ENCODE measurements at places on chromosomes 12 and 14.

DNA sequence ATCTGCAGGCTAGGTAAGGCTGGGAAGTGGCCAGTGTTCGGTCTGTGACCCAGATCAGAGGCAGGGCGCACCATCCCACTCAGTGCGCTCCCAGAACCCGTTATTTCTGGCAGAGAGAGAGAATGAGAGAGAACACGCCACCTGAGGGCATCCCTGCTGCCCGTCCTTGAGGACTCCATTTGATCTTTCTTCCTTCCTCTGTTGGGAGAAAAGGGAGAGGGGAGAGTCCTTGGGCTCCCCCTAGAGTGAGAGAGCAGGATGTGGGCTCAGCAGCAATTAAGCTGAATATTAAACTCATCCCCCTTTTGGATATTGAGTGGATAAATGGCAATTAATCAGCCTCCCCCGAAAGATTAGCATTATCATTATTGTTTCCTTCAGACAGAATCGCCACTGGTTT is 70.6 kb downstream of the IFT43 start:
- no peak for DNase-seq

DNA sequence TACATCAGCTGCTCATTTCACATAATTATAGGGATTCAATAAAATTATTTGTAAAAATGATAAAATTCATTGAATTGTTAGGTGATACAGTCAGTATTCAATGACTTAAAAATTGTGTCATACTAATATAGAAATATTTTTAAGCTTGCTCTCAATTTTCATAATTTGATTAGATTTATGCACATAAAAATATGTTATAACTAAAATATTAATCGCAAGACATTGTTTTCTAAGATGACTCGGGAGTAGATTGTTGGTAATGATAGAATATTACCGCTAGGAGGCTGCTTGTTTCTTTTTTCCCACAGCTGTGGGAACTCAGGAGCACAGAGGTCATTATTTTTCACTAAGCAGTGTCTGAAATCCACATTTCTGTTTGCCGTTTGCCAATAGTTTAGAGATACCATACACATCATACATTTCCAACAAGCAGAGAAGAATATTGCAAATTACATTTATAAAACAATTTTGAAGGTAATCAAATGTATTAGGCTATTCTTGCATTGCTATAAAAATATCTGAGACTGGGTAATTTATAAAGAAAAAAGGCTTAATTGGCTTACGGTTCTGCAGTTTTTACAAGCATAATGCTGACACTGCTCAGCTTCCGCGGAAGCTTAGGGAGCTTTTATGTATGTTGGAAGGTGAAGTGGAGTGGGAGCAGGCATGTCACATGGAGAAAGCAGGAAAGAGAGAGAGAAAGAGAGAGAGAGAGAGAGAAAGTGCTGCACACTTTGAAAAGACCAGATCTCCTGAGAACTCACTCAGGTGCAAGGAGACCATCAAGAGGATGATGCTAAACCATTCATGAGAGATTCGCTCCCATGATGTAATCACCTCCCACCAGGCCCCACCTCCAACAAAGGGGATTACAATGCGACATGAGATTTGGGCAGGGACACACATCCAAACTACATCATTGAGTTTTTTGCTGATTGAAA is 9.2 kb downstream of the CD69 start:
- peak; percentile 21 for DNase-seq

DNA sequence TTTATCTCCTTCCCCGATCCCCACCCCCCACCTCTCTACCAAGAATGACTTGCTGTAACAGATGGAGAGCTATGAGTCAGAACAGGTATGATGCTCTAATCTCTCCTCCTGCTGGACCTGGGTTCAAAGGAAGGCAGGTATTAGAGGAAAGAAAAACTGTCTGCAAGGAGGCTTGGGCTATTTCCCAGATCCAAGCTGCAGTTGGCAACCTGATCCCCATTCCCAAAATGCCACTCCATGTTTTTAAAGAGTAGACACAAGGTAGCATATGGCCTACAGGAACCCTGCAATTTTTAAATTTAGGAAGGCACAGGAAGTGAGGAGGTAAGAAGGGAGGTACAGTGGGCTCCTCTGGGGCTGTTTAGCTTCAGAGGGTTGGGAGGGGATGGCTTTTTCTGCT is 33.0 kb downstream of the SRRM4 start:
- DNase-seq, result no peak

- DNase-seq, result peak; percentile 91
These were observed 5.9 kb upstream of the BAZ2A start for GRCh38 chr12:56635806-56636674.

DNA sequence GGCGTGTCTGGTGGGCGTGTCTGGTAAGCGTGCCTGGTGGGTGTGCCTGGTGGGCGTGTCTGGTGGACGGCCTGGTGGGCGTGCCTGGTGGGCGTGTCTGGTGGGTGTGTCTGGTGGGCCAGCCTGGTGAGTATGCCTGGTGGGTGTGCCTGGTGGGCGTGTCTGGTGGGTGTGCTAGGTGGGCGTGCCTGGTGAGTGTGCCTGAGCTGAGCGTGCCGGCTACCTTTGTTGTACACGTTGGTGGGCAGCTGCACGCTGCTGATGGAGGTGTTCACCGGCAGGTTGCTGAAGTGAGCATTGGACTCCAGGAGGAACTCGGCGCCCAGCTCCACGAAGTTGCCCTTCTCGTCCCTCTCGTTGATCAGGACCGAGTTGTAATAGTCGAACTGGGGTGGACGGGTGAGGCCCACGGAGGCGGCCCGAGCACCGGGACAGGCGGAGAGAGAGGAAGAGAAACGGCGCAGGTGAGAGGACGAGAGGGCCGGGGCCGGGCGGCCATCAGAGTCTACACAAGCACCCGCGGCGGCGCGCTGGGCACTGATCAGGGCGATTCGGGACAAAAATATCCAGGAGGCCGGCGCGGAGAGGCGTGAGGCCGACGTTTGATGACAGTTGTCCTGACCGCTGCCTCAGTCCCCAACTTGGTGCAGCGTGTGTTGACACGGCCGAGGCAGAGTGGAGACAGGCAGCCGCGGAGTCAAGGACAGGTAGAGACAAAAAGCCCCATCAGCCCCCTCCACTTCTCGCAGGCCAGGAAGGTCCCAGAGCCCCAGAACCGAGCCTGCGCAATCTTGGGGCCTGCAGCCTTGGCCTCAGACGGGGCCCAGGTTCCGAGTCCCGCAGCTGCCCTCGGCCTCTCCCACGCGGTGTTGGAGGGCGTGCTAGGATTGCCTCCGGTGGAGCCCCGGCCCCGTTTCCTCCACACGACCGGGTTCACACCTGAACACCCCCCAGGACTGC is 10.5 kb downstream of the CACNA2D4 start:
- DNase-seq, result no peak

DNA sequence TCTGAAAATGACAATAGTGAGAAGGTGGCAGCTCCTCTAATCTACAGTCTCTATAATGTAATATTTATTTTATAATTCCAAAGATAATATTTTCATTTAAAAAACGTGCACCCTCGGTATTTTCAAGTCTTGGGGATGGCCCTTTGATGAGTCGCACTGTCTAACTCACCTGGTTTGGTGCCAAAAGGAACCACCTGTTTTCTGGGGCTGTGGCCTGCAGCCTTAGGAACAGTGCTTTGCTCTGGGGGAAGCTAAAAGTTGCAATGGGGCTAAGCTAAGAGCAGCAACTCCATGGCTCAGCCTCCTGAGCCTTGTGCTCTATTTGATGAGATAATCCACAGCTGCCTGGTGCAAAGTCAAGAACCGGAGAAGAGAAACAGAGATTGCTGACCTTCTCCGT is 6.4 kb upstream of the ENDOU start:
- peak; percentile 62 for DNase-seq

DNA sequence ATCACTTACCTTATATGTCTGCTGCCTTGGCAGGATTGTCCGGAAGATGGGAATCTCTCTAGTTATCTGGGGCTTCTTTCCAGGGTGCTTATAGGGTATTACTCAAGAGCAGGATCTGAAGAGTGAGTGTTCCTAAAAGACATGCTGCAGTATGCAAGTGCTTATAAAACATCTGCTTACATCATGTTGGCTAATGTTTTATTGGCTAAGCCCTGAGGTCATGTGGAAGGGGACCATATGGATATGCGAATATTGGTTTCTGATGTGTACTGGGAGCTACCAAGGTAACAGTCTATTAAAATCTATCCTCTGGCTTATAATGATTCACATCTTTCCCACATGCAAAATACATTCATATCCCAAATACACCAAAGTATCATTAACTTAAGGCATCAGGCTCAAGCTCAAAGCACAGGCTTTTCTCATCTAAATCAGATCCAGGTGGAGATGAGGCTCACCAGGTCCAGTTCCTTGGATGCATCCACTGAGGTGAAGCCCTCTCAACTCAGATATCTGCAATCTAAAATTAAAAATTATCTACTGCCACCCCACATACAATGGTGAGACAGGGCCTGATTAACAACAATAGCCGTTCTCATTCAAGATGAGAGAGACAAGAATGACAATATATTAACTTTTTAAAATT is 29.8 kb downstream of the LRRIQ1 start:
- no peak for DNase-seq

- no peak for DNase-seq
These were observed 338.9 kb downstream of the C12orf50 start for GRCh38 chr12:87690236-87690810.

GRCh38 chr12:120265473-120266179 is at the start of gene PXN:
PXN (minus strand) TSS chr12:120265730; CDS start chr12:120265629, 101 bp downstream.
- peak; percentile 84 for DNase-seq

DNA sequence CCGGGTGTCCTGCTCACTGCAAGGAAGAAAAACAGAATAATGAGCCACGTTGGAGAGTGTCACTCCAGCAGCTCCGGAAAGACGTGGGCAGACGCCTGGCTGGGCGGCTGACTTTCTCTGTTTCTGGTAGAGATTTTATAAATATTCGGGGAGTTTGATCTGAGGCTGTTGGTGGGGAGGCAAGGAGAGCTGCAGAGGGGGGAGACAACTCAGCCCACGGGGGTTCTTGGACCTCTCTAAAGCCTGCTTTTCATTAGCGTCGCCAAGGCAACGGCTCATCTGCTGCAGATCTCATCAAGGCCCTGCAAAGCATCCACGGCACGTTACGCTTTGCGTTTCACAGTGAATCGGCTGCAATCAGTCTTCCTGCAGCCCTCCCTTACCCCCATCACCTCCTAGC is 207.2 kb downstream of the ZFP36L1 start:
- DNase-seq, result no peak

- DNase-seq, result no peak
These were observed 82.5 kb upstream of the FICD start for GRCh38 chr12:108432423-108433121.

DNA sequence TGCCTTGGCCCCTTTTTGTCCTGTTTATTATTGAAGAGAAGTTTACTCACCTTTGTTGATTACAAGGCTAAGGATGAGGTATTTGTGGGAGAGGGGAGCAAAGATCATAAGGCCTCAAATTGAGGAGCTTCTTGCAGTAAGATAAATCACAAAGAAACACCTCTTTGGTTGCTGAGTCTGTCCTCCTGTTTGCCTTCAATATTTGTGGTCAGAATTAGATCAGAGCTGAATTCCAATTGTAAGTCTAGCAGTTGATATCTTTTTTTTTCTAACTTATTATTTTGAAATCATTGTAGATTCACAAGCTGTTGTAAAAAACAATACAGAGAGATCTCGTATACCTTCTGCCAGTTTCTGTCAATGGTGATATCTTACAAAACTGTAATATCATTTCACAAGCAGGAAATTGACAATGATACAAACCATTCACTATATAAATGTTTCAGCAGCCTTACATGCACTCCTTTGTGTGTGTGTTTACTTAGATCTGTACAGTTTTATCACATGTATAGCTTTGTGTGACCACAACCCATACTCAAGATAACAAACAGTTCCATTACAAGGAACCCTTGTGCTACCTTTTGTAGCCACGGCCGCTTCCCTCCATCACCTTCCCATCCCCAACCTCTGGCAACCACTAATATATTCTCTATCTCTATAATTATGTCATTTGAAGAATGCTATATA is 97.4 kb downstream of the KICS2 start:
- no peak for DNase-seq

GRCh38 chr14:92322516-92322915 is 449 bp upstream of the SLC24A4 start:
- DNase-seq, result no peak

DNA sequence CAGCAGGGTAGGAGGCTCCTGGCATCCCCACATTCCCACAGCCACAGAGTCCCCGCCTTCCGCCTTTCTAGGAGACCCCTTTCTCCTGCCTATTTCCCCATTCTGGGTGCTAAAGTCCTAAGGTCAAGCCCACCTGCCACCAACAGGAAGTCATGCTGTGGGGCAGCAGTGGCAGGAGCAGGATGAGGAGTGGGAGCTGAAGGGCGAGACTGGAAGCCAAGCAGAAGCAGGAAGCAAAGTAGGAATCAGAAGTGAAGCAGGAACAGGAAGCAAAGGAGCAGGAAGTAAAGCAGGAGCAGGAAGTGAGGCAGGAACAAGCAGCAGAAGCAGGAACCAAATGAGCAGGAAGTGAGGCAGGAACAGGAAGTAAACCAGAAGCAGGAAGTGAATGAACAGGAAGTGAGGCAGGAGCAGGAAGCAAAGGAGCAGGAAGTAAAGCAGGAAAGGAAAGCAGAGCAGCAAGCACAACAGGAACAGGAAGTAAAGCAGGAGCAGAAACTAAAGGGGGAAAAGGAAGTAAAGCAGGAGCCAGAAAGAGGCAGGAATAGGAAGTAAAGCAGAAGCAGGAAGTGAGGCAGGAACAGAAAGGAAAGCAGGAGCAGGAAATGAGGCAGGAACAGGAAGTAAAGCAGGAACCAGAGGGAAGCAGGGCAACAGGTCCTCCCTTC is 38.3 kb upstream of the RIMBP2 start:
- DNase-seq, result no peak

DNA sequence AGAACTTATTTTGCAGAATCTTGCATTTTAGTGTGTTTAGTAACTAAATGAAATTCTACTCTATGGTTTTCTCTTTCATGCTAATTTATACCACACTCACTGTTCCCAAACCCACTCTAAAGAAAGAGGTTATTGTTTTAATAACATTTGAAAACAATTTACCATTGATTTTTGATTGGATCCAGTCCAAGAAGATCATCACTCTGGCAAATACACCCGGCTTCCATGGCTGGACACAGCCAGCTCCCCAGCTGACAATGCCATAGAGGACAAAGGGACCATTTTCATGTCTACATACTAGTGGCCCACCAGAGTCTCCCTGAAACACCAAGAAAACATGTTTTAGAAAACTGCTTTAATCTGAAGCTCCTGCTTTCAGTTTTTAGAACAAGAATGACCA is 42.4 kb downstream of the OVCH1 start:
- DNase-seq, result no peak

DNA sequence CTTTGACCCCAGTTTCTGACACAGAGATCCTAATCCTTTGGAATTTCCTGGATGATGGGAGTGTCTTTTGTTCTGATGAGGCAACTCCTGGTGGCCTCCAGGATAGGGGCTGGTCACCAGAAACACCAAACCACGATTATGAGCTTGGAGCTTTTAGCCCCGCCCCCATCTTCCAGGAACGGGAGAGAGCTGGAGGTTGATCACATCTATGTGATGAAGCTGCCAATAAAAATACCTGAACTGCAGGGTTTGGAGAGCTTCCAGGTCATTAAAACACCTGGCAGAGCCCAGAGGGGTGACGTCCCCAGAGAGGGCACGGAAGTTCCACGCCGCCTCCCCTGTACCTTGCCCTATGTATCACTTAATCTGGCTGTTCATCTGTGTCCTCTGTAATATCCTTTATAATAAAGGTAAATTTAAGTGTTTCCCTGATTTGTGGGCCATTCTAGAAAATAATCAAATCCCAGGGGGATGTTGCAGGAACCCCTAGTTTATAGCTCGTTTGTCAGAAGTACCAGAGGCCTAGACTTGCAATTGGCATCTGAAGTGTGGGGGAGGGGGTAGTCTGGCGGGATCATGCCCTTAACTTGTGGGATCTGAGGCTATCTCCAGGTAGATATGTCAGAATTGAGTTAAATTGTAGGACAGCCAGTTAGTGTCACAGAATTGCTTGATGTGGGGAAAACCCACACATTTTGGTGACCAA is 21.2 kb downstream of the APPL2 start:
- DNase-seq, result no peak

All from RPMI8226 (cell line).